BJ (cell line): ENCODE measurements at places on chromosomes 4 and X.

DNA sequence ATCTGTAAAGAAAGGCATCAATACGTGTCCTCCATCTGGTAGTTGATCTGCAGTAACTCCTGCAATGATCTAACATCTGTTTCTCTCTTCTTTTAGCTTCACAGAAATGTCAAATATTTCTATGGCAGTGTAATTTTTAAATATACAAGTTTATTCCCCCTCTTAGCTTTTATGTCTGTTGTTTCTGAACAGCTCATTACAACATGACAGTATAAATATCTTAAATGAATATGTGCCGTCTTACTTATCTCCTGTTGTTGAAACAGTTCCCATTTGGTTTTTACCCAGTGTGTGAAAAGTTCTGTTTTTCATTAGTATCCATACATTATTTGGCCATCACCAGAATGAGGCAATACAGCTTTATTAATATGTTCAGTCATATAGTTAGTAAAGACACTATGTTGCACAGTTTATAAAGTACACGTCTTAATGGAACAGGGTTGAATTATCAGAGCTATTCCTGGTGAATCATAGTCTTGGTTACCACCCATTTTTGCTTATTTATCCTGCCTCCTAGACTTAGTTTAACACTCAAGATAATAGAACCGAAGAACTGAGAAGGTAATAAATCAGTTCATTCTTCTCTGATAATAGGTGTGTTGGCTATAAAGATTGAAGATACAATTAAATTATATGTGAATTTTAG is 321.6 kb downstream of the TENM3 start:
- DNase-seq: no peak

DNA sequence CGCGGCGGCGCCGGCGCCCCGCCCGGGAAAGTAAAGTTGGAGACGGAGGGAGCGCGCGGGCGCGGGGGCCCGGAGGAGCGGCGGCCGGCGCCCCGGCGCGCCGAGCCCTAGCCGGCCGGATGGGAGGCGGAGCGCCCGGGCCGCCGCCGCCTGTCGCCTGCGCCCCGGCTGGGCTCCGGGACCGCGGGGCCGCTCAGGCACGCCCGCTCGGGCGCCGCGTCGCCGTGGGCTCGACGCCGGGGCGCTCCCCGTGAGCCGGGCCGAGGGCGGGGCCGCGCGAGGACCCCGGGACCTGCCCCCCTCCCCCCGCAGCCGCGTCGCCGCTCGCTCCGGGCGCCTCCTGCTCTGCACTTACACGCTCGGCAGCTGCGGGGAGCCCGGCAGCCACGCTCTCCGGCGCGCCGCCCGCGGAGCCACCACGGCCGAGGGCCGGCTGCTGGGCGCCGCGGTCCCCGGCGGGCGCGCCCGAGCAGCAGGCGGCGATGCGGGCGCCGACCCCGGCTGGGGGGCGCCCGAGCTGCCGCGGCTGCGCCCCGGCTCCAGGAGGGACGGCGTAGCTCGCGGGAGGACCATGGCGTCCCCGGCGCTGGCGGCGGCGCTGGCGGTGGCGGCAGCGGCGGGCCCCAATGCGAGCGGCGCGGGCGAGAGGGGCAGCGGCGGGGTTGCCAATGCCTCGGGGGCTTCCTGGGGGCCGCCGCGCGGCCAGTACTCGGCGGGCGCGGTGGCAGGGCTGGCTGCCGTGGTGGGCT is at the start of gene ADRA2C:
Gene ADRA2C, plus strand, starts transcription at position 350 of the 749 bp plus-strand sequence. Its CDS starts 222 bp downstream, at position 572.
- no peak for DNase-seq

DNA sequence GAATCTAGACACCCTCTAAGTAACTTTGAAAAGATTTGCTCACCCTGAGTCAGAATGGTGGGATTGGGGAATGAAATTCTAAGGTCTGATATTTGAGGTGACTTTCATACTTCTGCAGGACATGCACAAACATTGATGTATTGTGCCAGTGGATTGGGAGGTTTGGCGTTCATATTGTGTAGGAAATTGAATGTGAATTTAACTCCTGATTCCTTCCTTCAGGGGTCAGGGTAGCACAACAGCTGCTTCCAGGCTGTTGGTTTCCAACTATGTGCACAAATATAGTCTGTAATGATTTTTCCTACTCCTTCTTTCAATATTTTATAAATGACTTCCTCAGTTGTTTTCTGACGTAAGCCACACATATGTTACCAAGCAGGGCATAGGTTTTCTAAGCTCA is 3.1 kb downstream of the IL1RAPL1 start:
- DNase-seq: no peak

DNA sequence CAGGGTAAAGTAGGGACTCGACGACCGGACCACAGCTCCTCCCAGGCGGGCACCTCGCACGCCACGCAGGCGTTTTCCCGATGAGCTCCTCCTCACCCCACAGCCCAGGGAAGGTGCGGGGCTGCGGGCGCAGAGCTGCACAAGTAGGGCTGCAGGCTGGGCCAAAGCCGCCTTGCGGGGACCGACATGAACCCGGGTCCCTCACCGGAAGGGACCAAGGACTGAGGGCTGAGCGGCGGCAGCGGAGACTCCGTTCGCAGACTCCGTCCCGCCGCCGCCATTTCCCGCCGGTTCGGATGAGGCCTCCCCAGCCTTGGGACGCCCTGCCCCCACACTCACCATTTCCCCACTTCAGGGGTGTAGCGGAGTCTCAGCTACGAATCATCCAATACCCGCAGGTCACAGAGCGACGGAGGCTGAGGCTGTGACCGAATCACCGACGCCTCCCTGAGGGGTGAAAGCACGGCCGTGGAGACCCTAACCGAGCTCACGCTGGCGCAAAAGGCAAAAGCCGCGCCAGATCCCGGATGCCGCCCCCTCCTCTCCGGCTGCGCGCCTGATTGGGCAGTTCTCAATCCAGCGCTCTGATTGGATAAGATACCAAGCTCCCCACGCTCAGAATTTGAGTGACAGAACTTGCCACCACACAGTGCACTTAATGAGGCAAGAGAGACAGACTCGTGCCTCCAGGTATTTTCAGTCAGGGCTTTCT is at the start of gene ZNF732:
Gene ZNF732, minus strand, starts transcription at position 506 of the 712 bp plus-strand sequence. Its CDS starts 164 bp downstream, at position 342.
- DNase-seq: peak; percentile 9
